Activated T-cell treated with anti-CD3 and anti-CD28 coated beads, Interleukin-2, amount 50 U/mL, for 72 hours (primary cell): ENCODE measurements at places on chromosomes 7 and 10.

DNA sequence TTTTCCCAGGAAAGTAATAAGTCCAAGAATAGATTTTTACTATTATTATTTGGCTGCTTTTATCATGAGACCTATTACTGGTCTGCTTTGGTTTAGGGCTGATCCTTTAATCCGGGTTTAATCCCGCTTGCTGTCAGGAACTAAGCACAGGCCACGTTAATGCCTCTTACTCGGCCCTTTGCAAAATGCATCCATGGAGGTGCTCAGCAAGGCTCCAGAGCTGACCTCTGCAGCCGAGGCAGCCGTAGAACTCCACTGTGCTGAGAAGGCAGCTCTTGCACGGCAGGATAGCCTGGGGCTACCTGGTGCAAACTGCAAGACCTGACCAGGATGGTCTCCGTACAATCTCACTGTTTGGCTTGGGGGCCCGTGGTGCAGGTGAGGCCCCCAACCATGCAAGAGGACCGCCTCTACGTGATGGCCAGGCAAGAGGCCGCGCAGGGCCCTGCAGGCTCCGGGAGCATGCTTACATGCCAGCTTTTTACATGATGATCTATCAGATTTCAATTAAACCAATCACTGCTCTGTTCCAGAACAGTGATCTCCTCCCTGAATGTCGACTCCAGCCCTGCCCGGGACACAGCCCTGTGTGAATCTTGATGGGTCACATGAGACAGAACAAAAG is 10.4 kb upstream of the CALML3 start:
- no peak for DNase-seq

GRCh38 chr7:2210551-2211258 is 22.0 kb downstream of the MAD1L1 start:
- no peak for DNase-seq

DNA sequence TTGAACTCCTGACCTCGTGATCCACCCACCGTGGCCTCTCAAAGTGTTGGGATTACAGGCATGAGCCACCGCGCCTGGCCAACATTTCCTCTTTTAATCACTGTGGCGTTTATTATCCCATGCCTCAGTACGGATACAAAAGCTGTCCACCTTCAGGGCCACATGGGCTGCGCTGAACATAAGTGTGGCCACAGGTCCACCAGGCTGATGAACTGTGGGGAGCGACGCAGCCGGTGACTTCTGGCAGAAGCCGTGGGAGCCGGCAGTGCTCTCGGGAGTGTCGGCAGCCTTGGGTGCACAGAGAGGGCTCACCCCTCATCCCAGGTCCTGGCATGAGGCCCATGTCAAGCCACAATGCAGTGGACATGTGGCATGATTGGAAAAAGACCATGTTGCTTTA is 223.6 kb downstream of the TNS3 start:
- no peak for DNase-seq

- no peak for DNase-seq
Observed at GRCh38 chr10:80373502-80373901, 16.9 kb downstream of the DYDC2 start.

DNA sequence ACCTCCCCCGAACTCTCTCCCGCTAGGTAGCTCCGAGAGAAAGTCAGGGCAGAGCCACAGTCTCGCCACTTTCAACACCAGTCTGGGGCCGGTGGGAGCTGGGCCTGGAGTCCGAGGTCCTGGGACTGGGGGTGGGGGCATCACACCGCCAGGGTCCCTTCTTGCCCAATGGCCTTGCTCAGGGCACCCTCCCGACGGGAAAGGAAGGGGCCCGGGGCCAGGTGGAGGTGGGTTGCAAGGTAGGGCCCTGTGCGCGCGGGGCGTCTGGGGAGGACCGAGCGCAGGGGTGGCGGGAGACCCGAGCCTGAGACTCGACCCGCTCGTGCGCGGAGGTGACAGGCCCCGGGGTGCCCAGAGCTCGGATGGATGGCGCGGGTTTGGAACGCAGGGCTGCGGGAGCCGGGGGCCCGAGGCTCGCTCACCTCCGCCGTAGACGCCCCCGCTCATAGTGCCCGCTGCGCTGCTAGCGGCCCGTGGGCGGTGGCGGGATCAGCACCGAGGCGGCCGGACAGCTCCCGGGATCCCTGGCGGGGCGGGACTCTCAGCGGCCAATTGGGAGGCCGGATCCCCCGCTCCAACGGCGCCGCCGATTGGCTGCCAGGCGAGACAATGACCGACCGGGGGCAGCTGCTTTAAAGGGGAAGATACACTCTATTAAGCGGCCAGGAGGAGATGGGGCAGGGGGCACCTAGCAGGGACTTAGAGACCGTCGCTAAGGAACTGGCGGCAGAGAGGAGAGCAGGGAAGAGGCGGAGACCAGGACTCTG is at the start of gene ACTL6B:
ACTL6B (minus strand) TSS at position 541 of the 767 bp plus-strand sequence; CDS start at position 447, 94 bp downstream.
- peak; percentile 67 for DNase-seq

- DNase-seq, result no peak
Observed at GRCh38 chr7:47685151-47685550, 103.2 kb upstream of the TNS3 start.

GRCh38 chr10:129467359-129468064 is 471 bp downstream of the MGMT start:
- DNase-seq, result no peak

- no peak for DNase-seq
Observed at GRCh38 chr10:76085002-76085816, 653.8 kb downstream of the LRMDA start.

DNA sequence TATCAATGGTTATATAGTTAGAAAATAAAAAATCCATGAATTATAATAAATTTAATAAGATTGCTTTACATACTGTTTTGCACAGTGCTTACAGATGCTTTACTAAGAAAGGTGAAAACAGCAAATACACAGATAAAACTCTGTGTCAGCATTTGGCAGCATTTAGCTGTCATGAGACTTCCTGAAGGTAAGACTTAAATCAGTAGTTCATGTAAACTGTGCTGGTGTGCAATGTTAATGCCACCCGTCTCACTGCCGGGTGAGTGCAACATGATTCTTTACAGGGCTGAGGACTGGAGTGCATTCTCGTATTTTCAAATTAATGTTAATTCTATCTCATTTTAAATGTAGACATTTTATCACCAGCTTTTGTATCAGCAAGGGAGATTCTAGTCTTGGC is 326.2 kb upstream of the POT1 start:
- no peak for DNase-seq

DNA sequence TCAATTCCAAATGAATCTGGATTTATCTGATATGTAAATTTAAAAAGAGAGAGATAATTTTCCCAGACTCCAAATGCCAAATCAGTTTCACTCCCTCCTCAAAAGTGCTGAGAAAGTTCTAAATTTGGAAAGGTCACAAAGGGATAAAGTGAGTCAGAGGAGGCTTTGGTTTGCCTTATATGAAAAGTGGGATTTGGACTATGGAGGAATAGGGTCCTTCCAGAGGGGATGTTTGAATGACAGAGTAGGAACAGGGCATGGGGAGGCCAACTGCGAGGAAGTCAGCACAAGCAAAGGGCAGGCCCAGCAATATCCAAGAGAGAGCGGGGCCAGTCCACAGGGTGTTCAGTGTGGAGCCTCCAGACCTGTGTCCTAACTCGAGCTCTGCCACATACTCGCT is 9.8 kb upstream of the FAS start:
- DNase-seq, result no peak

DNA sequence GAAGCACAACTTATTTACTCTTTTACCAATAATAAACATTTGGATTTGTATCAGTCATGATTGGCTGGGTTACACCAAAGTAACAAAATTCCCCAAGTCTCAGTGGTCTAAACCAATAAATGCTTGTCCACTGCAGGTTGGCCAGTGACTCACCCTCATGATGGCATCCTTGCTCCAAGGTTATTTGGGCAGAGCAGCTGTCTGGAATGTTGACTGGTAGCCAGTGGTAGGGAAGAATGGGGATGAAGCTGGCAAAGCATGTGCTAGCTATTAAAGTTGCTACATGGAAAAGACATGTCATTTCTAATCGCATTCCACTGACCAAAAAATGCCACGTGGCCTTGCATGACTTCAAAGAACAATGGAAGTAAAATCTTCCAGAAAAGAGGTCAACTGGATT is 1168.7 kb upstream of the CELF2 start:
- DNase-seq, result no peak

DNA sequence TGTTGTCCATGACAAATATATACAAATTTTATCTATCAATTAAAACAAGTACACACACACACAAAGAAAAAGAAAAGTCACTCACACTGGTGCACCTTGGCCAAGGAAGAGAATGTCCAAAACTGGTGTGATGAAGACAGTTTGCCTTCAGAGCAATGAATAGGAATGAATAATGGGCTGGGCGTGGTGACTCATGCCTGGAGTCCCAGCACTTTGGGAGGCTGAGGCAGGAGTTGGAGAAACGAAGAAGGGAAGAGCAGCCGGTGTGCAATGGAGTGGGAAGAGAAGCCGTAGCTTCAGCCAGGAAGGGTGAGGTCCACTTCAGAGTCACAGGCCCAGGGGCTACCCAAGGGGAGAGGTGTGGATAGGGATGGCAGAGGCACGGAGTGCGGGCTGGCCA is 253.6 kb downstream of the CCSER2 start:
- no peak for DNase-seq

GRCh38 chr10:130352291-130352645 is 216.1 kb downstream of the GLRX3 start:
- no peak for DNase-seq

GRCh38 chr10:82176587-82176986 is 301.6 kb downstream of the NRG3 start:
- DNase-seq, result no peak

DNA sequence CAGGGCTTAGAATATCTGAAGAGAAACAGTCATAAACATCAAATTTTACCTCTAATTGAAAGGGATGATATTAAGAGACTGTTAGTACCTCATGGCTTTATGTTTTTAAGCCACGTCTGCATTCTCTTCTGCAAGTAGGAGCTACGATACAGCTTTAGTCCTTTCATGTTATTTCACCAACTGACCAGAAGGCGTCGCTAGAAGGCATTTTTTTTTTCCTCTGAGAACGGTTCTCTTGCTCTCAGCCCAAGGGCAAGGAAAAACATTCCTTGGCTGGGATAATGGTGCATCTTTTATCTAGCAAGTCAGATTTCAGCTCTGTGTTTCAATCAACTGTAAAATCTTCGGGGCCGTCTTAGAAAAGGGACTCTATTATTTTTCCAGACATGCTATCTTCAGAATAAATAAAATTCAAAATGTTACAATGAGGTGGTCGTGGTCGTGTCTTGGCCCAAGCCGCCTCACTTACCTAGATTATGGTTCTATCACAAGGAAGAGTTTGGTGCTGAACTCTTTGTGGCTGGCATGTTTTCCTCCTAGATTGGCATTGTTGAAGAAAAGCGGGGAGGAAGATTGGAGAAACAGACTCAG is 41.6 kb upstream of the LYZL2 start:
- DNase-seq, result peak; percentile 57

DNA sequence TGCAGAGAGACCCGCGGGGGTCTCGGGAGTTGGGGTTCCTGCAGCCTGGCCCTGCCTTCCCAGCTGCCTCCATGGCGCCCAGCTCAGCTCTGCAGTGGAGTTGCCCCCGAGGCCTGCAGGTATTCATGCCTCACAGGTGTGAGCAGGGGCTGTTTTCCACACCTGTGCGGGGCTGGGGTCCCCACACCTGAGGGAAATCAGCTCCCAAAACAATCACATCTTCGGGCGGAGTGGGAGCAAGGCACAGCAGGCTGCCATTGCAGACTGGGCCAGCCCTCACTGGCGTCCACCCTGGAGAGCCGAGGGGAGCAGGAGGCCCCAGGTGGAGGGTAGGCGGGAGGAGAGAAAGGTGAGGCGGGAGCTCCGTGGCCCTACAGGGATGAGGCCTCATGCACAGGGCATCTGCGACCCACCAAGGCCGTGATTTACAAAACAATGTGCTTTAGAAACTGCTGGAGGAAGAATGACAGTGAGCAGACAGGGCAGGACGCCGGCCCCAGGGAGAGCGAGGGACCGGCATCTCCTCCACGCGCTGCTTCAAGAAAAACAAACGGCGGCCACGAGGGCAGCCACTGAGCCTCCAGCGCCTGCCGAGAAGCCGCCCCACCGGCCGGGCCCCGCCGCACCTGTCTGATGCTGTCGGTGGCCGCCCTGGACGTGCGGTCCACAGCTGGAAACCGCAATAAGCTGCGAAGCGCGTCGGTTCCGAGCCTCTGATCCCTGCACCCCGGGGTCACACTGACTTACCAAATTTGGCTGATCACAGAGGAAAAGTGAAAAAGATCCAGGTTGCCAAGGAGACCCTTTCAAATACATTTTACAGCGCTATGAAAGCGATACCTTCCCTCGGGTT is 53.0 kb upstream of the PDGFA start:
- no peak for DNase-seq

DNA sequence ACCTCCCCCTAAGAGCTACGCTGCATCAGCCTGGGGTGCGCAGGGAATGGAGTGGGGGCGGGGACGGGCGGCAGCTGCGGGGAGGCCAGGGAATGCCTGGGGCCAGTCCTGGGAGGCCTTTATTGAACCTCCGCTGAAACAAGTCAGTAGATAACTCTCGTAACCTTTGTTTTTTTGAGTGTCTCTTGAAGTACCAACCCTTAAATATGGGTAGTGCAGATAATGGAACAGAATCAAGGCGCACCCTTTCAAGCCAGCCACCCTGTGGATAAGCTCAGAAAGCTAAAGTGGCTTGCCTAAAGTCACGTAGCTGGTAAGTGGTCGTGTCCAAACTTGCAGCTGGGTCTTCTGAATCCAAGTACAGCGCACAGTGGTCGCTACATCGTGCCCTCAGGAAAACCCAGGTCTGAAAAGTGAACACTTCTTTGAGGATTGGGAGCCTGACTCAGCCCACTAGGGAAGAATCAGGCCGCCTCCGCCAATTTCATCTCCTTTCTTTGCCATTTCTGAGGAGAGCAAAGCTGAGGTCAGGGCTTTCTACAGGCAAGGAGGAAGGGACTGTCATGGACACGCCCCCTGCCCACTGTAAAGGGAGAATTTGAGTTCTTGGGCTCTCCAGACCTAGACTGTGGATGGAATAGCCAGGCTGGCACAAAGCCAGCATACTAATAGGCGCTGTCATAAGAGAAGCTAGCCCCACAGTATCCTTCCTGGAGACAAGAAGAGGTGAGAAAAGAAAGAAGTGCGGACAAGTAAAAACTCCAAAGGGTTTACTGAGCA is 3.2 kb upstream of the EGR2 start:
- DNase-seq, result no peak

GRCh38 chr7:95596198-95597063 is at the start of gene PDK4:
PDK4 (minus strand) TSS chr7:95596516; CDS start chr7:95596293, 223 bp downstream.
- DNase-seq, result no peak

DNA sequence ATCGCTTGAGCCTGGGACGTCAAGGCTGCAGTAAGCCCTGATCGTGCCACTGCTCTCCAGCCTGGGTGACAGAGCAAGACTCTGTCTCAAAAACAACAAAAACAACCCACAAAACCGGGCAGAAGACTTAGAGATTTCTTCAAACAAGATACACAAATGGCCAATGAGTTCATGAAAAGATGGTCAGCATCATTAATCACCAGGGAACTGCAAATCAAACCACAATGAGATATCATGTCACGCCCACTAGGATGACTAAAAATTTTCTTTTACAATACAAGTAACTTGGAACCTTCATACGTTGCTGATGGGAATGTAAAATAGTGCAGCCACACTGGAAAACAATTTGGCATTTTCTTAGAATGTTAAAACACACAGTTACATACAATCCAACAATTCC is 77.3 kb upstream of the GRID1 start:
- DNase-seq, result no peak
